ENCODE measurements at places on chromosomes 4 and X. TPM values are rescaled to one million over a fixed set of nuclear protein-coding genes. Genes with fewer than 3 reads are reported as not detected.

DNA sequence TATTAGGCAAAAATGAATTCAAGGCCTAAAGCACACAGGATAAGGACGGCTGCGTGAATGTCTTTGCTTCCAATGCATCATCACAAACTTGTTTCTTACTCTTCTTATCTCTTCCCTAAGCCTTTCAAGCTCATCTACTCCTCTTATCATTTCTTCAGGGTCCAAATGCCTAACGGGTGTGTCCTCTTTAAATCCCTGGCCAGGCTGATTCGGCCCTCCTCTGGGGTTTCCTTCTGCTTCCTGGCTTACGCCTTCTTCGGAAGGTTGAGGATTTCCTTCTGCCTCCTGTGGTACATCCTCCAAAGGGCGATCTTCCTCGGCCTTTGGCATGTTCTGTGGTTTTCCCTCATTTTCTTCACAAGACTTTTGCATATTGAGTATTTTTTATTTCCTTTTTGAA lies 1.3 kb downstream of the TCEAL8 start:
- DNase-seq: peak; percentile 9

DNA sequence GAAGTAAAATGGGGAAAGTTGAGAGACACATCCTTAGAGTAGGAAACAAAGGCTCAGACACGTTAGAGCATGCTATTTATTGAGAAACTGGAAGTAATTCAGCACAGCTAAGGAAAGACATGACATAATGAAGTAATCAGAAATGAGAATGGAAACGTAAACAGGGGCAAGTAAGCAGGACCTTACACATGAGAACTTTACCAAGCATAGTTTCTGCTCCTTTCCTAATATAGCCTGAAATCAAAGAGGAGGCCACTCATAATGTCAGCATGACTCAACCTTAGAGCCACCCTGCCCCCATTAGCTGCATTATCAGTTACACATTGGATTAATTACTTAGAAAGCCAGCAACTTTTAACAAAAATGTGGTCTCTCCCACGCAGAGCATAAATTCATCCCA lies 558.3 kb upstream of the GRIA3 start:
- DNase-seq: peak; percentile 25

GRCh38 chr4:1717129-1718094 lies 3.7 kb downstream of the TMEM129 start:
- no peak for DNase-seq

- peak; percentile 48 for DNase-seq
These were observed 20.8 kb downstream of the IRF2 start for GRCh38 chr4:184453365-184454160.

GRCh38 chr4:55931833-55932232 lies 16.9 kb upstream of the CEP135 start:
- DNase-seq: peak; percentile 62

Gene CXorf49
- not detected for total RNA-seq

- peak; percentile 64 for DNase-seq
These were observed 837.6 kb downstream of the PDHA2 start for GRCh38 chr4:96677499-96677898.

- peak; percentile 14 for DNase-seq
These were observed 19.9 kb downstream of the AWAT2 start for GRCh38 chrX:70029863-70030262.

Gene VAMP7
- 37.4 TPM for total RNA-seq

DNA sequence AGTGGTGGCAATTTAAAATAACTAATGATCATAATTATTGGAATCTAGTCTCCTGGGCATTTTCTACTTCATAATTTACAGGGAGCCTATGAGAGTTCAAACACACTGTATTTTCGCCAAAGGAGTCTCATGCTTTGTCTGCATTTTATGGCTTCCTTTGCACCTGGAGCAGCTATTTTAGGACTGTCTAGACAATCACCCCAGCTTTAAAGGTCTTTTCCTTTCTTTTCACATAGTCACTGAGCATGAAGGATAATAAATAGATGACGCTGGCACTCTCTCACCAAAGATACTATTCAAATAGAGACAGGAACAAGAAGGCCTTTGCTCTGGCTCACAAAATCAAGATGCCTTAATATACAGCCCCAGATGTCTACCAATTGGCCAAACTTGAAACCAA lies 43.0 kb downstream of the AMELX start:
- no peak for DNase-seq

GRCh38 chr4:25441519-25442117 lies 64.6 kb downstream of the ANAPC4 start:
- DNase-seq: peak; percentile 44

Gene SPANXN3
- not detected for total RNA-seq

Gene CPXCR1
- not detected for total RNA-seq

Gene ZDHHC9
- 23.9 TPM for total RNA-seq

DNA sequence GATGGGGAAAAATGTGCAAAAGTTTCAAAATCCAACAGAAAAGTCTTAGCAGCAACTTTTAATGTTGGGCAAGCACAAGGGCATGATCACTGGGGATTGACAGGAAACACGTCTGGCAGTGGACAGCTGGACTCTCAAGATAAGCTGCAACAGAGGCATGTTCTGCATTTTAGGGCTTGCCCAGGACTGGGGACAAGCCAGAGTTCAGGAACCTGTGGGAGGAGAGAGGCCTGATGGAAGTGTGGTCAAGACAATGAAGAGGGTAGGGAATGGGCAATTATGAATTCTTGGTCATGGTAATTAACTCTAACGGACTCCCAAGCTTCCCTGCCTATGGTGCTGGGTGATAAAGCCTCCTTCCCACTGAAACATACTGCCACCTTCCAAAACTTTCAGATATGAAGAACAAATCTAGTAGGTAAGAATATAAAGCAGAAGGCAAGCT lies 48.4 kb downstream of the ANXA3 start:
- DNase-seq: peak; percentile 33

DNA sequence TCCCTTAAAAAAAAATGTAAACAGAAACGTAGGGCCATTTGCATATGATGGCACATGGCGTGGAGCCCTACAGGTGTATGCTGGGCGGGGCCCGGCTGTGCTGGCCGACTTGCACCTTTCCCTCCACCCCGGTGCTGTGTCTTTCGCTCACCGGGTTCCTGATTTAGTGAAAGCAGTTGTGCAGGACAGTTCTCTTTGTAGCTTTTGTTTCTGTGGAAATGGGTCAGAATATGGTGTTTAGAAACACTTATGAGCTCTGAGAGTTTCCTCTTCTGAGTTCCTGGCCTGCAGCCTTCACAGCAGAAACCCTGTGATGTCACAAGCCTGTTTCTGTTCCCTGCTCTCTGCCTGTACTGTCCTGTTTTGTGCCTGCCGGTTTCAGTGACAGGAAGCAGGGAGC lies 22.5 kb upstream of the MSANTD1 start:
- DNase-seq: no peak

Gene SAGE1
- not detected for total RNA-seq

GRCh38 chrX:110004731-110005369 lies 1.9 kb downstream of the TMEM164 start:
- DNase-seq: no peak

DNA sequence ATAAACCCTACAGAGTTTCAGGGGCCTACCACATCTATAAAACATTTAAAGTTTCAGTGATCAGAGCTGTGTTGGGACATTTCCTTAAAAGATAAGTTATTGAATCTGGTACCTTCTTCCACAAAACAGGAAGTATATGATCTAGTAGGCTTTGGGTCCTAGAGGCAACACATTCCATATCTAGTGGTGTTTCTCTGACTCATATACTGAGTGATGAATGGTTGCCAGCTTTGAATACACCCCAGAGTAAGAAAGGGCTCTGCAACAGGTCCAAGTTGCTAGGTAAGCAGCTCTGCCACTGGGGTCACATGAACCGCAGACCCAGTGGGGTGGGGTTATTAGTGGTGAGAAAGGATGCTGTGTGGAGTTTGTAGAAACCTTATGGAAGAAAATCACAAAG lies 32.4 kb upstream of the BLTP1 start:
- no peak for DNase-seq

Gene USP17L29
- not detected for total RNA-seq

- no peak for DNase-seq
These were observed at the start of gene NPY2R for GRCh38 chr4:155208258-155209054. TSS of gene NPY2R (plus strand) at chr4:155208636. CDS start at chr4:155213940, 5,304 bp downstream.

- no peak for DNase-seq
These were observed 458.9 kb upstream of the TEX13C start for GRCh38 chrX:124860736-124861135.

DNA sequence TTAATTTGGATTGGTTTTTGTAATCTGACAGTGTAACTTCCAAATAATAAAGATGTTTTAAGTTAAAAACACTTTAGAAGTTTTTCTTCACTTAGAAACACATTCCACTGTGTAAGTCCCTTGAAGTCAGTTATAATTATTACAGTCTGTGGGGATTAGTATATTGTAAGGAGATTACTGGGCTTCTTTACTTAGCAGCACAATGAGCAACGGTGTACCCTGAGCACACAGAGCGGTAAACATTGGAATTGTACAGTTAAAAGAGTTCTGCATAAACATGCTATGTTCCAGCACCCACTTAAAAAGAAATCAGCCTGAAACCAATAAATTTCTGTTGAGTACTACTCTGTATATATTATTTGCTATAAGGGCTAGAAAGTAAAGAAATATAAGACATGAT lies 44.3 kb downstream of the CCSER1 start:
- no peak for DNase-seq

Gene MAGEA1
- not detected for total RNA-seq

DNA sequence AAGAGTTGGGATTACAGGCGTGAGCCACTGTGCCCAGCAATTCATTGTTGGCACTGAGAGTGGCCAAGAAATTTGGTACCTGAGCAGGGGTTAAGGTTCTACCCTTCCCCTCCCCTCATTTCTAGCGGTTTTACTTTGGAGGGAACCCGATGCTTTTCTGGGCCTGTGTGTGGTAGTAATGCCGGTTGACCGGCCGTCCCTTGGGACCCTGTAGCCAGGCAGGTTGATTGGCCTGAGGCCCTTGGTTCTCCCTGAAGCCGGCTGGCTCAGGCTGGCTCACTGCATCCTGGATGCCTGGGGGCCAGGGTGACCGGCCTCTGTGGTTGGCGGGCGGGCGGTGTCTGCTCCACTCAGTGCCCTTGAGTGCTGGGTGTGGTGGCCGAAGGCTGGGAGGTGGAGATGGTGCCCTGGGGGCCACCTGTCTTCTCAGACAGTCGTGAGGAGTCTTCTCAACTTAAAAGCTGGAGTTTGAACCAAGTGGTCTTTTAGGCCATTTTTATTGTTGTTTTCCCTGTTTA lies 45.6 kb downstream of the RGS12 start:
- no peak for DNase-seq

- DNase-seq: no peak
These were observed 255.1 kb upstream of the LDB2 start for GRCh38 chr4:17153572-17153971.

- no peak for DNase-seq
These were observed 12.2 kb downstream of the TET2 start for GRCh38 chr4:105158837-105159236.

DNA sequence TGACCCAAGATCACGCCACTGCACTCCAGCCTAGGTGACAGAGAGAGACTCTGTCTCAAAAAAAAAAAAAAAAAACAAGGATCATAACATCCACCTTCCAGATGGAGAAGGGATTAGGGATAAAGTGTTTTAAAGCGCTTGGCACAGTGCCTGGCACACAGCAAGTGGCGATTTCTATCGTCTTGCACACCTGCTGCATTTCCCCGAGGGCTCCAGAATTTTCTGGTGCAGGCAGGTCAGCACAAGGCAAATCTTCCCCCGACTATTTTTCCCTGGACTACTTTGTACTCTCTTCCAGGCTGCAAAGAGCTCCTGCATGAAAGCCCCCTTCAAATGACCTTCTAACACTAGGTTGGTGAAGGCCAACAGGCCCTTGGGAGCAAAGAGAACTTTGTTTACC lies 57.3 kb downstream of the APBB2 start:
- no peak for DNase-seq

Gene EDNRA
- total RNA-seq: 39.5 TPM

Gene PNMA6A
- not detected for total RNA-seq

Gene ADGRA3
- total RNA-seq: 29.2 TPM

DNA sequence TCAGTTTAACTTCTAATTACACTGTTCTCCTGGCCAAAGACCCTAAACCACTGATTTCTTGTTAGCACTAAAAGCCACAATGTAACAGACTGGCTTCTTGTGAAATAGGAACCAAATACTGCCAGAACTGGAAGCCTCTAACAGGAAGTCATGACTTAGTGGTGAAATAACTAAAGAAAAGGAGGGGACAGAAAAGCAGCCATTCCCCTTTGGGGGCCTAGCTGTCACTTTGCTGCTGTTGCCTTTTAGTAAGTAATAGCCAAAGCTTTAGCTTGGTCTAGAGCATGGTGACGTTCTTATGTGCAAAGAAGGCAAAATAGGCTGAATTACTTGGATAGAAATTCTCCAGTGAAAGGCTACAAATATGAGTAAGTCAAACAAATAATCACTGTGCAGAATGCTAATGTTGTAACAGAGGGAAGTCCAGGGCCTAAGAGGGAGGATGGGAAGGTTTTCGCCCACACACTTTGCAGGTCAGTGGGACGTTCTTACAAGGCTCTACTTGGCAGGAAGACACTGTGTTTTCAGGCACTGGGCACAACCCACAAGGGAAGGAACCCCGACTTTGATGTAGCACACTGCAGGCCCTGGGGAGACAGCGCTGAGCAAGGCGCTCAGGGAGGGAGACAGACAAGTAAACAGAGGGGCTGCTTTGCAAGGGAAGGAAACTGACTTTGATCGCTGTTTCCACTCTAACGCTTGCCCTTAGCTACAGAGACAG lies 16.7 kb downstream of the GAB3 start:
- DNase-seq: peak; percentile 52

GRCh38 chrX:136191171-136191570 lies 43.8 kb downstream of the FHL1 start:
- no peak for DNase-seq

Gene GYG2
- 3.1 TPM for total RNA-seq

DNA sequence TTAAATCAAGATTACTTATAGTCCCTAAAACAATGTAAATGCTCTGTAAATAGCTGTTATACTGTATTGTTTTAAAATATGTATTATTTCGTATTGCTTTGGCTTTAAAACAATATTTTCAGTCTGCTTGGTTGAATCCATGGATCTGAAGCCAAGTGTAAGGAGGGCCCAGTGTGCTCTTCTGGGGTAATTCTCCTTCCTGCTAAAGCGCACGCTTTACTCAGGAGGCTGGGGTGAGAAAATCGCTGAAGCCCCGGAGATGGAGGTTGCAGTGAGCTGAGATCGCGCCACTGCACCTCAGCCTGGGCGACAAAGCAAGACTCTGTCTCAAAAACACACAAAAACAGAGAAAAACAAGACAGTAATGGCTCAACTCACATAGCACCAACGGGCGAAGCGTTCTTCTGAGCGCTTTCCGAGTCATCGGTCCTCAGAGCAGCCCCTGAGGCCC lies 391 bp upstream of the IDUA start:
- DNase-seq: no peak

DNA sequence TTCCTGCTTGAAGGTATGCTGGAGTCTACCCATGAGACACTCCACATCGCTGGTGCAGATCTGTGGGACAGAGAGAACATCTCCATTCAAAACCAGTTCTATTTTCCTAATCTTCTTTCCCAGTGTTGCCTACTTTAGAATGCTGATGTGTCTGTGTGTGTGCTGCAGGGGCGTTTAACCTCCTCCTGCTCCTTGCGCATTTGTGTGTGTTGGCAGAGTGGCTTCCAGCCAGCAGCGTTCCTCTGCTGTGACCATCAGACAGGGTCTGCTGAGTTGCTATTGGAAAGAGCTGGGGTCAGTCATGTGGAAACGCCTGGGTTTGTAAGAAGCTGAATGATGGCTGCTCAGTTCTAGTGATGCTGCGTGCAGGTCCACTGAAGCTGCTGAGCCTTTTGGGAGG lies 223.6 kb downstream of the RBMX2 start:
- no peak for DNase-seq

Gene SMS
- 244 TPM for total RNA-seq

Data from LHCN-M2 (cell line).